ENCODE measurements at places on chromosomes 2 and 18. TPM values are rescaled to one million over a fixed set of nuclear protein-coding genes. Genes with fewer than 3 reads are reported as not detected.

Gene SPATS2L
- 148 TPM for total RNA-seq

Gene TRABD2A
- total RNA-seq = 5.3 TPM

Gene PROM2
- total RNA-seq = 2.4 TPM

Gene SP140L
- total RNA-seq = 9.0 TPM

Gene POTEJ
- not detected for total RNA-seq

Gene RMND5A
- total RNA-seq = 22.2 TPM

Gene RIT2
- total RNA-seq = not detected

Gene CRYGD
- not detected for total RNA-seq

Gene SCG2
- total RNA-seq = 79.7 TPM

Gene FIGN
- total RNA-seq = 5.8 TPM

Gene MEX3C
- 36.5 TPM for total RNA-seq

Gene TEX44
- total RNA-seq = not detected

Gene IL1B
- total RNA-seq = 57.5 TPM

Gene CABLES1
- total RNA-seq = 0.88 TPM

Gene SYT4
- not detected for total RNA-seq

Gene RAMP1
- 6.2 TPM for total RNA-seq

Measured in RPMI7951 (cell line).